ENCODE measurements at places on chromosomes 11 and 22. TPM values are rescaled to one million over a fixed set of nuclear protein-coding genes. Genes with fewer than 3 reads are reported as not detected.

The OR5B21 gene
- not detected for total RNA-seq

The CLTCL1 gene
- 4.9 TPM for total RNA-seq

The GRIK4 gene
- 0.37 TPM for total RNA-seq

The MB gene
- total RNA-seq: not detected

The DCDC1 gene
- total RNA-seq: 2.1 TPM

The HBD gene
- total RNA-seq: not detected

The NELL1 gene
- 0.34 TPM for total RNA-seq

All from G401 (cell line).